ENCODE measurements at places on chromosomes 2 and 18.

GRCh38 chr2:28624793-28625701, 126.6 kb upstream of the PPP1CB start:
- H3K4me1 ChIP-seq, result peaks cover 55% of the 10 kb centered on the region
- H3K4me3 ChIP-seq, result peak overlapping the region; percentile 55
- H3K27ac ChIP-seq, result peak overlapping the region; percentile 98
- H3K36me3 ChIP-seq, result peaks cover 21% of the 10 kb centered on the region
- DNase-seq, result peak; percentile 35

DNA sequence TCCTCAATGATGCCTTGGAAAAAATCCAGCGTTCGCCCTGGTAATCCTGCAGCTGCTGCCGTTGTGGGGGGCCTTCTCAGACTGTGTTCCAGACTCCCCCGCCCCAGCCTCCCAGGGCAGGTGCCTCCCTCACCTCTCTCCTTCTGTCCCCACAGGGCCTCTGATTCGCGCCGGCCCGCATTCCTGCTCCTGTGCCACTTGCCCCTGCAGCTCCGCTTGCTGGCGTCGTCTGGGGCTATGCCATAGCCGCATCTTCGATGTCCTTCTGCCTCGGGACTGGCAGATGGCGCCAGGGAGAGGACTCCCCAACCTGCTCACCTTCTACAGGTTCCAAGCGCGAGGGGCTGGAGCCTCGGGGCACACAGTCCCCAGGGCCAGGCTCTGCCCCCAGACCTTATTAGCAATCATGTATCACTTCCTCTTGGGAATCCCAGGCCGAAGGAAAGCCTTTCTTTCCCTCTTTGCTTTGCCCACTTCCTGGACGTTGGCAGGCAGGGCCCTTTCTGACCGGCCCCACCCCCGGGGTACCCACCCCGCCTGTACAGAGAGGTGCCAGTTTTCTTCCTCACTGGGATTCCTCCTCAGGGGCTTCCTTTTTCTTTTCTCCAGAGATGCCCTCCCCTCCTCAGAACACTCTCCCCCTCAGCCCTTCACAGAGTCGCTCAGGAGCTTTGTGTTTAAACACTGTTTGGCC, 4.4 kb downstream of the SPATA3 start:
- no peak overlapping the region for H3K27ac ChIP-seq

GRCh38 chr18:75314606-75315005, 104.0 kb downstream of the TSHZ1 start:
- H3K27me3 ChIP-seq, result peaks cover 42% of the 10 kb centered on the region
- H3K4me1 ChIP-seq, result no peaks in the 10 kb centered on the region
- no peak overlapping the region for H3K27ac ChIP-seq
- DNase-seq, result no peak

DNA sequence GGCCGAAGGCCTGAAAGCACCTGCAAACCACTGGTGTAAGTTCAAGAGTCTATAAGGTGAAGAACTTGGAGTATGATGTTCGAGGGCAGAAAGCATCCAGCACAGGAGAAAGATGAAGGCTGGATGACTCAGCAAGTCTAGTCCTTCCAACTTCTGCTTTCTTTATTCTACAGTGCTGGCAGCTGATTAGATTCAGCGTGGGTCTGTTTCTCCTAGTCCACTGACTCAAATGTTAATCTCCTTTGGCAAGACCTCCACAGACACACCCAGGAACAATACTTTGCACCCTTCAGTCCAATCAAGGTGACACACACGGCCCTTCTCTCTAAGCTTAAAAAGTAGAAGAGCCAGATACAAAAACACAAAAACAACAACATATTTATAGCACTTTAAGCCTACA, 43.4 kb downstream of the NMS start:
- H3K27me3 ChIP-seq, result peaks cover 19% of the 10 kb centered on the region
- H3K27ac ChIP-seq, result no peak overlapping the region
- no peaks in the 10 kb centered on the region for H3K4me1 ChIP-seq
- H3K36me3 ChIP-seq, result peaks cover 2% of the 10 kb centered on the region
- no peak overlapping the region for H3K4me3 ChIP-seq

GRCh38 chr2:5365871-5366461, 326.2 kb upstream of the SOX11 start:
- H3K27ac ChIP-seq, result no peak overlapping the region
- DNase-seq, result no peak
- H3K4me1 ChIP-seq, result no peaks in the 10 kb centered on the region

DNA sequence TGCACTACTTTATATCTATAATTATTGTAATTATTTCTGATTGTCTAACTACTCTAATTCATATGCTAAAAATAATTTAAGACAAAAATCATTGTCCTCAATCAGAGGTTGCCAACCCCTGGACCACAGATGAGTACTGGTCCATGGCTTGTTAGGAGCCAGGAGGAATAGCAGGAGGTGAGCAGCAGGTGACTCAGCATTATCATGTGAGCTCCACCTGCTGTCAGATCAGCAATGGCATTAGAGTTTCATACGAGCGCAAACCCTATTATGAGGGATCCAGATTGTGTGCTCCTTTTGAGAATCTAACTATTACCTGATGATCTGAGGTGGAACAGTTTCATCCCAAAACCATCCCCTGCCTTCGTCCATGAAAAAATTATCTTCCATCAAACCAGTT, 1434.4 kb downstream of the LRP1B start:
- no peak overlapping the region for H3K4me3 ChIP-seq
- H3K36me3 ChIP-seq, result no peaks in the 10 kb centered on the region
- H3K4me1 ChIP-seq, result no peaks in the 10 kb centered on the region
- no peak overlapping the region for H3K27ac ChIP-seq
- no peaks in the 10 kb centered on the region for H3K27me3 ChIP-seq

- H3K27me3 ChIP-seq, result peaks cover under 1% of the 10 kb centered on the region
- no peaks in the 10 kb centered on the region for H3K4me1 ChIP-seq
- no peak for DNase-seq
- H3K27ac ChIP-seq, result no peak overlapping the region
Measured at GRCh38 chr18:59870623-59871130, 29.1 kb upstream of the PMAIP1 start.

DNA sequence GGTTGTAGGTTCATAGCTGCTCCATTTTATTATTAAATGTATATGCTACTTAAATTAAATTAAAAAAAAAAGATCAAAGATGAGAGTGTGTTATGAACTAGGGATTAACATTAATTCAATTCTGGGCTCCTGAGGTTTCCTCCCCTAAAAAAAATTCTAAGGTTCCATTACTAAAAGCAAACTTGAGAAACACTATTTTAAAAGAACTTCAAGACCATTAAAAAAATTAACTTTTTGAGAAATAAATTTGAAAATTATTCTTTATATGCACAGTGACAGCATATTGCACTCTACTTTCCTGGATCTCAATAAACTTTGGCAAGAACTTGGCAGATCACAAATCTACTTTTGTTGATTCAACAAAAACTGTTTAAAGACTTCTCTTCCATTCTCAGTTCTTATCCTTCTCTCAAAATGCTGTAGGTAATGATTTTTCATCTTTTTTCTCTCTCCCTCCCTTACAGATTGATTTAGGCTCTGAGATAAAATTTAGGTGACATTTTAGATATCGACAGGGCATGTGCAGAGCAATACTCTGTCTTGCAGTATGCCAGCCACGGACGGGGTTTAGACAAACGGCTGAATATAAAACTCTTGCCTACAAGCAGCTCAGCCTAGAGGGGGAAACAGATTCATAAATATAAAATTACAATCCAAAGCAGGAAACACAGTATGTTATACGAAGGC, 592 bp upstream of the MARS2 start:
- no peak for DNase-seq
- peak overlapping the region; percentile 90 for H3K27ac ChIP-seq
- no peaks in the 10 kb centered on the region for H3K27me3 ChIP-seq
- peak overlapping the region; percentile 69 for H3K4me3 ChIP-seq

- no peak for DNase-seq
- H3K4me3 ChIP-seq, result peak overlapping the region; percentile 70
- H3K27ac ChIP-seq, result no peak overlapping the region
- H3K27me3 ChIP-seq, result peaks cover 18% of the 10 kb centered on the region
Measured at GRCh38 chr2:127024769-127025358, 82.1 kb downstream of the BIN1 start.

DNA sequence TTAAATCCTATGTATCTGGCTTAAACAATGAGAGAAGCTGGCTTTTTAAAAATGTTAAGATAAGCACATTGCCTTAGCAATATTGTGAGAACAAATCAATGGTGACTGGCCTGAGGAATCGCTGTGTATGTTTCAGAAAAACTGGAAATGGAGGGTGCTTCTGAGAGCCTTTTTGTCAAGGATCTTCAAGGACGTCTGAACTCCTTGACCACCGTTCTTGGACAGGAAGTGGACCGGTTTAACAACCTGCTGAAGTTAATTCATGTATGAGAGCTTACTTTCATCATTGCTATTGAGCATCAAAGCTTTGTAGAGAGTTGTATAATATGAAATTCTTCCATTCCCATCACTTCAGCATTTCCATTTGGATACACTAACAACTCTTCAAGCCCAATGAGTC, 72.6 kb downstream of the TRABD2A start:
- DNase-seq, result no peak
- no peaks in the 10 kb centered on the region for H3K27me3 ChIP-seq
- no peak overlapping the region for H3K4me3 ChIP-seq
- peak overlapping the region; percentile 36 for H3K27ac ChIP-seq
- peaks cover 27% of the 10 kb centered on the region for H3K4me1 ChIP-seq

DNA sequence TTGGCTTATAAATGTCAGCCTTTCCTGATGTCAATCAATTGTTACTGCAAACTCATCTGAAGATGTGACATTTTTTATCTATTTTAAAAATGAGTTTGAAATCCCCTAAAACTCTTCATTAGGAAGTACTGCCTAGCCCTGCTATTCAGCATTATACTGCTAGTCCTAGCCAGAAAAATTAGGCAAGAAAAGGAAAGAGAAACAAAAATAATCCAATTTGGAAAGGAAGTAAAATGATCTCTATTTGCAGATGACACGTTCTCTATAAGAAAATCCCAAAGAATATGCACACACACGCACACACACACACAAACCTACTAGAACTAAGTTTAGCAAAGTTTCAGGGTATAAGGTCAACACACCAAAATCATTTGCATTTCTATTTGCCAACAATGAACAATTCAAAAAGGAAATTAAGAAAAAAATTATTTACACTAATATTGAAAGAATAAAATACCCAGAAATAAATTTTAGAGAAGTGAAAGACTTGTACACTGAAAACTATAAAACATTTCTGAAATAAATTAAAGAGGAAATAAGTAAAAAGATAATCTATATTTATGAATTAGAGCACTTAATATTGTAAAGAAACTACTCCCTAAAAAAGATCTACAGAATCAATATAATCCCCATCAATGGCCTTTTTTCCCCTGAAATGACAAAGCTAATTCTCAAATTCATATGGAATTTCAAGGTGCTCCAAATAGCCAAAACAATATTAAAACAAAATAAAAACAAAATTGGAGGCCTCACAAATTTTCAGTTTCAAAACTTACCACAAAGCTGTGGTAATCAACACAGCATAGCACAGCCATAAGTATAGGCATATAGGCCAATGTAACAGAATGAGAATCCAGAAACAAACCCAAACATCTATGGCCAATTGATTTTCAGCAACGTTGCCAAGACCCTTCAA, 433.7 kb upstream of the TRIB2 start:
- H3K27ac ChIP-seq, result no peak overlapping the region
- H3K4me3 ChIP-seq, result no peak overlapping the region
- H3K27me3 ChIP-seq, result no peaks in the 10 kb centered on the region
- peaks cover 6% of the 10 kb centered on the region for H3K4me1 ChIP-seq
- no peak for DNase-seq
- H3K36me3 ChIP-seq, result no peaks in the 10 kb centered on the region

GRCh38 chr2:234949762-234950434, 1.9 kb upstream of the SH3BP4 start:
- H3K4me3 ChIP-seq, result peak overlapping the region; percentile 69
- H3K36me3 ChIP-seq, result no peaks in the 10 kb centered on the region
- H3K27ac ChIP-seq, result no peak overlapping the region
- H3K27me3 ChIP-seq, result peaks cover 74% of the 10 kb centered on the region
- no peaks in the 10 kb centered on the region for H3K4me1 ChIP-seq

DNA sequence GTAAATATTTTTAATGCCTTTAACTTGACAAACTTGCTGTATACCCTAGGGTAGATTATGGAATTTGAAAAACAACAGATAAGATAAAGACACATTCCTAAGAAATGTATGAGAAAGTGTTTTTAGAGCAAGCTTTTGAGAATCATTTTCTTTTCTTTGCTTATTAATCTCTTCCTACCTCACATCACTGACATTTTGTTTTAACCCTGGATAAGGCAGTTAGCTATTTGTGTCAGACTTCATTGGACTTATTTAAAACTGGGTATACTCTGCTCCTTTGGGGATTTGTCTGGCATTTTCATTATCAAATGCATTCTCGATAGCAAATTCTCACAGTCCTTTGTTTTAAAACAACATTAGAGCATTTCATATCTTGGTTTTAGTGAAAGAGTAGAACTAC, 17.2 kb downstream of the EML4 start:
- peaks cover 27% of the 10 kb centered on the region for H3K36me3 ChIP-seq
- peaks cover 57% of the 10 kb centered on the region for H3K4me1 ChIP-seq
- H3K4me3 ChIP-seq, result no peak overlapping the region
- peak overlapping the region; percentile 35 for H3K27ac ChIP-seq
- H3K27me3 ChIP-seq, result no peaks in the 10 kb centered on the region
- DNase-seq, result no peak

DNA sequence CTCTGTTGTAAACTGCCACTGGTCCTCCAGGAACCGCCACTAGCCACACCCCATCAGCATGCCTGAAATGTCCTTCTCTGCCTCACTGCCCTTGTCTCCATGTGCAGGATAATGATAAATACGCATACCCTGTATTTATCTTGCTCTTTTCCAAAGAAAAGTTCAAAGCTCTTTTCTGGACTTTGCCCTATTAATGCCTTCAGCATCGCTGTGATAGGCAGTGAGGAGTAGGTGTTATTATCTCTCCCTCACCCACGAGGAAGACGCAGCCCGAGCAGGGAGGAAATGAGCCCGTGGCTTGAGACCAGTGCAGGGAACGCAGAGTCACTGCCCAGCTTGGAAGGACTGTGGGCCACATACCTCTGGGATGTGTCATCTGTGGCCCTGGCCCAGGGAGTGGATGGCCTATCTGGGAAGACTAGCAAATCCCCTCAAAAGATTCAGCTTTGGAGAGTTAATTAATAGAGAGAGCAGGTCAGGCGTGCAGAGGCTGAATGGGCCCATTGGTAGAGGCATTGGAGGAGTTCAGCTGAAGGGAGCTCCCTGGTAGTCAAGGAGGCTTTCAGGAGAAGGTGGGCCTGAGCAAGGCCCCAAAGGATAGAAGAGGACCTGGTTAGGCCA, 39.5 kb upstream of the MCFD2 start:
- no peaks in the 10 kb centered on the region for H3K27me3 ChIP-seq
- no peak overlapping the region for H3K4me3 ChIP-seq
- peaks cover 62% of the 10 kb centered on the region for H3K36me3 ChIP-seq
- peaks cover 23% of the 10 kb centered on the region for H3K4me1 ChIP-seq
- peak overlapping the region; percentile 86 for H3K27ac ChIP-seq

Data from effector memory CD8-positive, alpha-beta T cell (primary cell).